D341Med (cell line): ENCODE measurements at places on chromosomes 7 and 10.

- no peak for DNase-seq
These were observed 67.6 kb downstream of the CUBN start for GRCh38 chr10:17062009-17062408.

GRCh38 chr7:122082160-122082559, 61.9 kb downstream of the AASS start:
- no peak for DNase-seq

GRCh38 chr7:19113855-19114550, 3.4 kb downstream of the TWIST1 start:
- no peak for DNase-seq

DNA sequence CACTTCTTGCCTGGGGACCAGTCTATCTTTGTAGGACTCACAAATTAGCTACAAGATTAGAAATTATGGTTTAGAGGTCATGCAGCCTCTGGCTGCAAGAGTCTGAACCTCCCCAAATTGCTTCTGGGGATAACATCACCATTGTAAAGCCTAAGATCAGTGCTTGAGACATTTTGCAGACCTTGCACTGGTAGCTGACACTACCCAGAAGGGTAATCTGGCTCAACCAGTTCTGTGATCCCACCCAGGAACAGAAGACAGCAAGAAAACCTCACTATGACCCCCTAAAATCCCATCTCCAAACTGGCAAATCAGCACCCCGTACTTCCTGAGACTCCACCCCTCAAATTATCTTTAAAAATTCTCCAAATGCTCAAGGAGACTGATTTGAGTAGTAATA, 58.2 kb upstream of the CDK13 start:
- DNase-seq = no peak

DNA sequence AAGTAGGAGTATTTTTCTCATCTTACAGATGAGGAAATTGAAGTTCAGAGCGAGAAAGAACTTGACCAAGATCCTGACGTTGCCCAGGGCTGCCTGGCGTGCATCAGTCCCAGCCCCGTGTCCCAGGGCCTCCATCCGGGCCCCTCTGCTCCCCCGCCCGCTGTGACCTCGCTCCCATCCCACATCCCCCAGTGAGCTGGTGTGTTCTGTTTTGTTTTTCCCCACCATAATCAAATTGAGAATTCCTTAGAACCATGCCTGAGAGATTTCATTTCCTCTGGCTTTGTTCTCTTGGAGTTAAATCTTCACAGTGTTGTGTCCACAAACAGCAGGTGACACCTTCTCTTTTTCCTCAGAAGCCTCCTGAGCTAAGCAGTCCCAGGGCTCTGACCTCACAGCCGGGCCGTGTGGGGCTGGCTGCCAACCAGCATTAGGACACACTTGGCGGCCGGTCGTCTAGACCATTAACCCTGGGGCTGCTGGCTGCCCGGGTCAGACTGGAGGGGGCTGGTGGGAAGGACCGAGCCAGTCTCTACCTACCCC, 44.3 kb downstream of the PFKP start:
- DNase-seq = no peak

DNA sequence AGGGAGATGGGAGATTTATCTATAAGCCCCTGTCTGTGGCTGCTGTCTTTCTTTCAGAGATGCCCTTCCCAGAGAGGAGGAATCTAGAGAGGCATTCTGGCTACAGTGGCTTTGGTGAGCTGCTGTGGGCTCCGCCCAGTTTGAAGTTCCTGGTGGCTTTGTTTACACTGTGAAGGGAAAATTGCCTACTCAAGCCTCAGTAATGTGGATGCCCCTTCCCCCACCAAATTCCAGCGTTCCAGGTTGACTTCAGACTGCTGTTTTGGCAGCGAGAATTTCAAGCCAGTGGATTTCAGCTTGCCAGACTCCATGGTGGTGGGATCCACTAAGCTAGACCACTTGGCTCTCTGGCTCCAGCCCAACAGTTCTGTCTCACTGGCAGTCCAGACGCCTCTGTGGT, 951.6 kb downstream of the CCSER2 start:
- DNase-seq = no peak
